ENCODE measurements at places on chromosomes 13 and 19. TPM values are rescaled to one million over a fixed set of nuclear protein-coding genes. Genes with fewer than 3 reads are reported as not detected.

Gene KASH5
- total RNA-seq, result not detected

Gene PRR36
- not detected for total RNA-seq

Gene EID2B
- 2.2 TPM for total RNA-seq

Gene LHB
- total RNA-seq, result not detected

Gene POLD1
- total RNA-seq, result 12.8 TPM

Gene NLRP7
- not detected for total RNA-seq

Gene TPTE2
- not detected for total RNA-seq

Gene ZNF560
- 0.58 TPM for total RNA-seq

Gene CDC42EP5
- 101 TPM for total RNA-seq

Gene LILRB5
- not detected for total RNA-seq

Gene IRGC
- total RNA-seq, result not detected

Gene IZUMO2
- not detected for total RNA-seq

Gene ADAMTS10
- total RNA-seq, result 38.0 TPM

Gene UFM1
- total RNA-seq, result 43.2 TPM

Gene LILRA1
- total RNA-seq, result not detected

Gene MIA
- total RNA-seq, result not detected

Gene RFPL4AL1
- not detected for total RNA-seq

Gene PEX11G
- 4.0 TPM for total RNA-seq

Gene YJEFN3
- 0.17 TPM for total RNA-seq

Gene ZFP28
- 7.0 TPM for total RNA-seq

Gene ANGPTL4
- 34.0 TPM for total RNA-seq

Gene ATP4B
- 0.09 TPM for total RNA-seq

Gene CC2D1A
- total RNA-seq, result 14.9 TPM

Gene ATG4D
- total RNA-seq, result 15.8 TPM

Gene DZIP1
- 31.7 TPM for total RNA-seq

Gene ZNF439
- 0.34 TPM for total RNA-seq

Gene C1QTNF9B
- total RNA-seq, result not detected

Gene PEAK3
- total RNA-seq, result 0.09 TPM

Gene ZNF69
- total RNA-seq, result 5.8 TPM

Gene PTGIR
- total RNA-seq, result 12.9 TPM

Gene KIR2DL4
- total RNA-seq, result not detected

Gene KIRREL2
- total RNA-seq, result not detected

Gene ZNF264
- 22.5 TPM for total RNA-seq

Gene BORA
- total RNA-seq, result 2.8 TPM

Gene ZNF473
- total RNA-seq, result 4.9 TPM

Gene ZNF575
- 0.58 TPM for total RNA-seq

Gene ZNF790
- total RNA-seq, result 4.4 TPM

Gene KLF2
- total RNA-seq, result 19.6 TPM

Data from pericardium fibroblast (primary cell).